Foreskin melanocyte (primary cell): ENCODE measurements at places on chromosomes 6 and 20.

- no peak for DNase-seq
These were observed 9.4 kb upstream of the PHF20 start for GRCh38 chr20:35762461-35762860.

GRCh38 chr6:165662041-165662748 lies 846 bp downstream of the PDE10A start:
- DNase-seq = no peak

- DNase-seq = peak; percentile 57
These were observed 37.2 kb downstream of the SYNJ2 start for GRCh38 chr6:158018851-158019361.

GRCh38 chr6:101146389-101146788 lies 247.1 kb upstream of the GRIK2 start:
- peak; percentile 97 for DNase-seq

- DNase-seq = no peak
These were observed 22.1 kb upstream of the ZNF318 start for GRCh38 chr6:43391440-43392031.
